ENCODE measurements at places on chromosomes 4 and X. TPM values are rescaled to one million over a fixed set of nuclear protein-coding genes. Genes with fewer than 3 reads are reported as not detected.

GRCh38 chrX:19639056-19639455 lies 123.7 kb upstream of the MAP3K15 start:
- H3K4me3 ChIP-seq, result no peak overlapping the region
- no peaks in the 10 kb centered on the region for H3K27me3 ChIP-seq
- no peak for DNase-seq
- H3K4me1 ChIP-seq, result peaks cover 39% of the 10 kb centered on the region

- H3K27ac ChIP-seq, result peak overlapping the region; percentile 47
- no peaks in the 10 kb centered on the region for H3K27me3 ChIP-seq
- H3K4me3 ChIP-seq, result no peak overlapping the region
Measured at GRCh38 chr4:55336138-55337034, 9.7 kb upstream of the SRD5A3 start.

Gene FHDC1
- 0.10 TPM for total RNA-seq

DNA sequence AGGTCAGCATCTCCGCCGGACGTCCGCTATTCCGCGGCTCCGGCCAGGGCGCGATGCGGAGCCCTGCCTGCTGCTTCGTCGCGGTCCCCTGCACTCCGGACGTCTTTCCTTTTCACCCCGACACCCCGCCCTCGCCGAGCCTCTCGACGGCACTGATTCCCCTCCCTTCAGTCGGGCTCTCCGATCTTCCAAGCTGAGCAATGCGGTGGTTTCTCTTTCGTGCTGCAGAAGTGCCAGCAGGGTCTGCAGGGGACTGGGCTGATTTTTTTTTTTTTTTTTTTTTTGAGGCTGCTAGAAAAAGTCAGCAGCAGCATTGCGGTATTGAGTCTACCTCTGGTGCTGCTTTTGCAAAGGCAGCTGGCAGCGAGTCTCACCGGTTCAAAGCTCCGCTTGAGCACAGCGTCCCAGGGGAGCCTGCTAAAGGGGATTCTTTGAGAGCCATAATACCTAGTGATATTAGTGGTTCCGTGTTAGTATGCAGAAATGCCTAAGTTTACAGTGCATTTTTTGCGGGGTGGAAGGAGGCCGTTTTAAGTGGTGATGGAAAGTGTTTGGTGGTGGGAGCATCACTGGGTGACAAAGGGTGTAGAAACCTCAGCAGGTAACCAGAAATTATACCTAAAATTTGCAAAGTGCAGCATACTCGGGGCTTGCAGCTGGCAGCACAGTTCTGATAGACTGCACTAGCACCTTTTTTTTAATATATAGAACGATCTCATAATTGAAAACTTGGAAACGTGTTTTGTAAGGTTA lies 969 bp downstream of the STIM2 start:
- no peaks in the 10 kb centered on the region for H3K27me3 ChIP-seq
- peak overlapping the region; percentile 91 for H3K4me3 ChIP-seq
- peak; percentile 76 for DNase-seq
- peaks cover 6% of the 10 kb centered on the region for H3K36me3 ChIP-seq
- H3K4me1 ChIP-seq, result peaks cover 70% of the 10 kb centered on the region

GRCh38 chr4:19982556-19982955 lies 269.1 kb upstream of the SLIT2 start:
- no peaks in the 10 kb centered on the region for H3K36me3 ChIP-seq
- H3K4me1 ChIP-seq, result no peaks in the 10 kb centered on the region
- H3K4me3 ChIP-seq, result no peak overlapping the region
- no peak for DNase-seq
- H3K27ac ChIP-seq, result no peak overlapping the region

DNA sequence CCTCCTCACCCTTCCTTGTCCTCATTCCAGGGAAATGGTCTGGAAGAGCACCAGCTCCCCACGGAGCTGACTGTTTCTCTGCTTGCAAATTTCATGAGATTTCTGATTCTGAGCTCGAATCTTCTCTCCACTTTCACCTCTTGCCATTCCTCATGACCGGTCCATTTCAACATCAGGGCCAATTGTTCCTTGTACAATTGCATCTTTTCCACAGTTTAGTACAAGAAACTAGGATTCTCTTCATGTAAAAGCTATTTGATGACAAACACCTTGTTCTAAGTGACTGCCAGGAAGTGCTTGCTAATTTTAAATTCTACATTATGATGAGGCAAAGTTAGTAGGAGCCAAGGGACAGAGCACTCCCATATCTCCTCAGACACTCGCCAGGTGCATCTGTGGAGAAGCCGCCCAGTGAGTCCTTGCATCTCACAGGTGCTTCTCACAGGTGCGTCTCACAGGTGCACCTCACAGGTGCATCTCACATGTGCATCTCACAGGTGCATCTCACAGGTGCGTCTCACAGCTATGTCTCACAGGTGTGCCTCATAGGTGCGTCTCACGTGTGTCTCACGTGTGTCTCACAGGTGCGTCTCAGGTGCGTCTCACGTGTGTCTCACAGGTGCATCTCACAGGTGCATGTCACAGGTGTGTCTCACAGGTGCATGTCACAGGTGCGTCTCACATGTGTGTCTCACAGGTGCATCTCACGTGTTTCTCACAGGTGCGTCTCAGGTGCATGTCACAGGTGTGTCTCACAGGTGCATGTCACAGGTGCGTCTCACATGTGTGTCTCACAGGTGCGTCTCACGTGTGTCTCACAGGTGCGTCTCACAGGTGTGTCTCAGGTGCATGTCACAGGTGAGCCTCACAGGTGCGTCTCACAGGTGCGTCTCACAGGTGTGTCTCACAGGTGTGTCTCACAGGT lies 3.0 kb upstream of the PDE6B start:
- H3K27me3 ChIP-seq, result no peaks in the 10 kb centered on the region
- H3K36me3 ChIP-seq, result no peaks in the 10 kb centered on the region
- DNase-seq, result no peak
- no peaks in the 10 kb centered on the region for H3K4me1 ChIP-seq

DNA sequence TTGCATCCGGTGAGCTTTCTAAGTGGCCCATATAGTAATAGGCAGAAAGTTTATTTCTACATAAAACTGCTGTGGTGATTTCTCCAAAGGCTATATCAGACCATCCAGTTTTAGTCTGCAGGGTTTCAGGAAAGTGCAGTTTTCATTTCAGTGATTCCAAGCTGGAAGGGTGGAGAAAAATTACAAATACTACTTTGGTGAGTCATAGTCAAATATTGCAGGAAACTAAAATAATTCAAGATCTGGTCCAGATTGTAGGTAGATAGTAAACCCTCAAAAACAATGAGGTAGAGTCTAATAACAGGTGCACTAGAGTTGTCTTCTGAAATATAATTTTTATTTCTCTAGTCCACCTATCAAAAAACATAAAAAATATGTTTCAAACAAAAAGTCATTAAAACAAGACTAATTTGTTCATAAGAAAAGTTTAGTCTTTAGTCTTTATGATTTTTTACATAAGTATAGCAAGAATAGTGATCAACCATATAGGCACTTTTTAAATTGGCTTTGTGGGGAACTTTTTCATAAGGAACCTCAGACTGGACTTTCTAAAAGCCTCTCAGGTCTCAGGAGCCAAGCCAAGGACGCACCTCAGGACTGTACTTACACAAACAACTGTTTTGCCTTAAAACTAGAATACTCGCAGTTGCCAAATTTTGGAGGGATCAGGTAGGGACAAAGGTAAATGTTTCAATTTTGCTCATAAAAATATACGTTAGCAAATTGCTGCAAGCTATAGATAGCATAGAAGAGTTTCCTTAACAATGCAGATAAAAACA lies 101.8 kb upstream of the TLR3 start:
- no peak overlapping the region for H3K27ac ChIP-seq
- no peaks in the 10 kb centered on the region for H3K4me1 ChIP-seq
- H3K4me3 ChIP-seq, result no peak overlapping the region
- no peak for DNase-seq
- no peaks in the 10 kb centered on the region for H3K27me3 ChIP-seq

Gene C4orf50
- total RNA-seq, result 0.52 TPM

Gene KLKB1
- not detected for total RNA-seq

GRCh38 chr4:16672421-16672820 lies 226.0 kb downstream of the LDB2 start:
- no peaks in the 10 kb centered on the region for H3K36me3 ChIP-seq
- no peaks in the 10 kb centered on the region for H3K4me1 ChIP-seq
- H3K27ac ChIP-seq, result no peak overlapping the region
- H3K4me3 ChIP-seq, result no peak overlapping the region

Gene GNRHR
- not detected for total RNA-seq

- no peak overlapping the region for H3K27ac ChIP-seq
- no peak overlapping the region for H3K4me3 ChIP-seq
- H3K4me1 ChIP-seq, result no peaks in the 10 kb centered on the region
- peaks cover 3% of the 10 kb centered on the region for H3K27me3 ChIP-seq
- no peaks in the 10 kb centered on the region for H3K36me3 ChIP-seq
- no peak for DNase-seq
Measured at GRCh38 chrX:132226169-132226568, 6.9 kb upstream of the RAP2C start.

DNA sequence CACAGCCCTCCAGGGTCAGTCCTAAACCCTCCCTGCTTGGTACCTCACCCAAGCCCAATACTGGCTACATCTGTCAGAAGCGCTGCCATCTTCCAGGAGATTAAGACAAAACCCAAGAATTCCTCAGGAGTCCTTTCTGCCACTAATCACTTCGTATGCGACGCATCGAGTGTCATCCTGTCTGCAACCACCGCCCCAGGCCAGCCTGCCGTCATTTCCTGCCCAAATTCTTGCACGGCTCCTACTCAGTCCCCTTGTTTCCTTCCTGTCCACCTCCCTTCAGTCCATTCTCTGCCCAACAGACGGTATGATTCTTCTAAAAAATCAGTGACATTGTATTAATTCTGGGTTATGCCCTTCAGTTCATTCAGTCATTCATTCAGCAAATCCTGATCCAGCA lies 113.6 kb downstream of the NFKB1 start:
- peak; percentile 26 for DNase-seq
- H3K27ac ChIP-seq, result peak overlapping the region; percentile 95
- H3K4me1 ChIP-seq, result peaks cover 85% of the 10 kb centered on the region
- H3K27me3 ChIP-seq, result no peaks in the 10 kb centered on the region
- H3K36me3 ChIP-seq, result peaks cover 70% of the 10 kb centered on the region

- no peak for DNase-seq
- H3K36me3 ChIP-seq, result no peaks in the 10 kb centered on the region
- no peak overlapping the region for H3K27ac ChIP-seq
- no peaks in the 10 kb centered on the region for H3K27me3 ChIP-seq
- H3K4me1 ChIP-seq, result no peaks in the 10 kb centered on the region
- H3K4me3 ChIP-seq, result no peak overlapping the region
Measured at GRCh38 chr4:95835672-95836071, 4.2 kb upstream of the PDHA2 start.

DNA sequence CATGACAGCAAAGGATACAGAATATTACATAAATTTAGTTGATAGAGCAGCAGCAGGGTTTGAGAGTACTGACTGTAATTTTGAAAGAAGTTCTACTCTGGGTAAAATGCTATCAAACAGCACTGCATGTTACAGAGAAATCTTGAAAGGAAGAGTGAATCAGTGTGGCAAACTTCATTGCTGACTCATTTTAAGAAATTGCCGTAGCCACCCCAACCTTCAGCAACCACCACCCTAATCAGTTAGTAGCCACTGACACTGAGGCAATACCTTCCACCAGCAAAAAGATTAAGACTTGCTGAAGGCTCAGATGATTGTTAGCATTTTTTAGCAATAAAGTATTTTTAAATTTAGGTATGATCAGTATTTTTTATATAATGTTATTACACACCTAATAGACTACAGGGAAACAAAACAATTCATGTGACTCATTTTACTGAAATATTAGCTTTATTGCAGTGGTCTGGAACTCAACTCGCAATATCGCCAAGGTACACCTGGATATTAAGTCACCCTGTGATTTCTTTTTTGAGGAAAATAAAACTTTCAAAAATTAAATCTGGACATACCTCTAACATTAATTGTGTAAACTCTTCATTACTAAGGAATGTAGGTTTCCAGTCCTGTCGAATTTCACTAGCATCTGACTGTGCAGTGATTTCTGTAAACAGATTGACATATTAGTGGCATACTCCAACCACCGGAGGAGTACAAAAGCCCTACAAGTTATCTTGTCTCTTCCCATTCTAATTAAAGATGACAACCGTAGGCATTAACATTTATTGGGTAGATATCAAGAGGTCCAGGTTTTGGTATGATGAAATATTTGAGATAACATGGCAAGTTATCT lies 71.1 kb downstream of the CLOCK start:
- peaks cover 7% of the 10 kb centered on the region for H3K4me1 ChIP-seq
- no peak overlapping the region for H3K27ac ChIP-seq
- no peak overlapping the region for H3K4me3 ChIP-seq
- H3K36me3 ChIP-seq, result peaks cover 17% of the 10 kb centered on the region
- no peak for DNase-seq
- H3K27me3 ChIP-seq, result no peaks in the 10 kb centered on the region

Gene PAK3
- total RNA-seq, result not detected

GRCh38 chr4:154506253-154506652 lies 14.7 kb upstream of the DCHS2 start:
- H3K27me3 ChIP-seq, result peaks cover 32% of the 10 kb centered on the region
- no peak overlapping the region for H3K27ac ChIP-seq
- H3K4me3 ChIP-seq, result no peak overlapping the region
- no peaks in the 10 kb centered on the region for H3K36me3 ChIP-seq
- H3K4me1 ChIP-seq, result no peaks in the 10 kb centered on the region

Gene MTNR1A
- total RNA-seq, result not detected

DNA sequence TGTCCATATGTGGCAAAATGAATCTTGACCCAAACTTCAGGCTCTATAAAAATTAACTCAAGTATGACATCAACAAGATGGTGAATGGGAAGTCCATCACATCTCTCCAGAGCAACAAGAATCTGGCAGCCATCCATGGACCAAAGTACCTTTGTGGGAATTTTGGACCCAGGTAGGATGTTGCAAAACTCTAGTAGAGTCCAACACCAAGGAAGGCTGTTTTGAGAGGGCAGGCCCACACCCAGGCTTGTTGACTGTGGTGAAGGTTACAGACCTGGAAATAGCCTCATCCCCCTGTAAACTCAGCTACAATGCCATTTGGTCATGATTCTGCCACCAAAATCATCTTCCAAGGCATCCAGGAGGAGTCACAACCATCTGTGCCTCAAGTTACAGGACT lies 12.9 kb downstream of the DGAT2L6 start:
- no peaks in the 10 kb centered on the region for H3K36me3 ChIP-seq
- no peak overlapping the region for H3K4me3 ChIP-seq
- no peak for DNase-seq

DNA sequence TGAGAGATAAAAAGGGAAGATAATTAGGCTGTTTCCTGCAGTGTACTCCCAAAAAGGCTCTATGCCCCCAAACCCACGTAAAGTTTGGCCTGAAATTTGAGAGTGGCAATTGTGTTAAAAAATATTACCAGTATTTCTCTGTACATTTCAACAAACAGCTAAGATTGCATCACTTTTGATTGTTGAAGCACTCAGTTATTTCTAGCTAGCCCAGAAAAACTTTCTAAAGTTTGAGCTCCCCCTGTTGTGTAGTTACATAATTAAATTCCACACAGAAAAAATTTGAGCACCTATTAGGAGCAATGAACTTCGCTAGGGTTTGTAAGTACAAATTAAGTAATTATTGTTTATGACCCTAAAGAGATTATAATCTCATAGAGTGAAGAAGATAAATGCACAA lies 109.4 kb downstream of the DLG3 start:
- peaks cover 10% of the 10 kb centered on the region for H3K27me3 ChIP-seq
- H3K36me3 ChIP-seq, result no peaks in the 10 kb centered on the region
- peaks cover 12% of the 10 kb centered on the region for H3K4me1 ChIP-seq
- no peak overlapping the region for H3K4me3 ChIP-seq

Measured in activated T-helper 1 cell treated with anti-CD3 and anti-CD28 coated beads, Interleukin-12 subunit alpha, Interleukin-12 subunit beta, Interleukin-2, Interleukin-4 antibody, amounts not matched to agents 30 ng/mL and 10 ng/mL and 1 ng/mL, durations not matched to agents 14 hours and 24 hours and 36 hours (primary cell).